ENCODE measurements at places on chromosomes 11 and 22. TPM values are rescaled to one million over a fixed set of nuclear protein-coding genes. Genes with fewer than 3 reads are reported as not detected.
A peak's percentile ranks its signal among the peaks of the same experiment; 100 is the strongest.

GRCh38 chr11:4704790-4705334 lies 278 bp downstream of the MMP26 start:
- DNase-seq = no peak

- DNase-seq = no peak
Observed at GRCh38 chr22:43488031-43488866, 76.4 kb downstream of the MPPED1 start.

DNA sequence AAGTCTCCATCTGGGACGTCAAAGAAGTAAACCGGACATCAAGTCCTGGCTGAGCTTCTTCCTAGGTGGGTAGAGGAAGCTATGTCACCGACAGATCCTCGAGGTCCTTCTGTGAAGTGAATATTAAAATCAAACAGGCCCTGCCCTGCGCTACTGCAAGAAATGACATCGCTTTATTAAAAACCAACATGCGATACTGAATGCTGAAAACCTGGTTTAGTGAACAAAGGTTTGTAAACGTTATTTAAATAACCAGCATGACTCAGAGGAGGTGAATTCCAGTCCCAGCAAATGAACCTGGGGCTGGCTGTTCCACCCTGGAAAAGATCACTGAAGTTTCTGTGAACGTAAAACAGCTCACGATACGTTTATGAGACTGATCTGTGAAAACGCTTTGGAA lies 645 bp downstream of the RTCB start:
- no peak for DNase-seq

- no peak for DNase-seq
Observed at GRCh38 chr11:43576320-43576802, 104.2 kb upstream of the HSD17B12 start.

DNA sequence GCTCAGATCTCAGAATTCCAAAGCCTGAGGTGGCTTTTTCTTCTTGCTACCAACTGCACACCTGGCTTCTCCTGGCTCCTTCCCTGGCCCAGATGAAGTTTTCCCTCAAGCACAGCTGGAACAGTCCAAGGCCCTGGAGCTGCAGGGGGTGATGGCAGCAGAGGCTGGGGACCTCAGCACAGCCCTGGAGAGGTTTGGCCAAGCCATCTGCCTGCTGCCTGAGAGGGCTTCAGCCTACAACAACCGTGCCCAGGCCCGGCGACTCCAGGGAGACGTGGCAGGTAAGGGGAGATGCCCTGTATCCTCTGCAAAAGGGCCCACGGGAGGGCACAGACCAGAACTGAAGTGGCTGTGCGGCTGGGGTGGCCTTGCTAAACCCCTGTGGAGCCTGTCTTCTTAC lies 1.2 kb downstream of the TTC36 start:
- no peak for DNase-seq

DNA sequence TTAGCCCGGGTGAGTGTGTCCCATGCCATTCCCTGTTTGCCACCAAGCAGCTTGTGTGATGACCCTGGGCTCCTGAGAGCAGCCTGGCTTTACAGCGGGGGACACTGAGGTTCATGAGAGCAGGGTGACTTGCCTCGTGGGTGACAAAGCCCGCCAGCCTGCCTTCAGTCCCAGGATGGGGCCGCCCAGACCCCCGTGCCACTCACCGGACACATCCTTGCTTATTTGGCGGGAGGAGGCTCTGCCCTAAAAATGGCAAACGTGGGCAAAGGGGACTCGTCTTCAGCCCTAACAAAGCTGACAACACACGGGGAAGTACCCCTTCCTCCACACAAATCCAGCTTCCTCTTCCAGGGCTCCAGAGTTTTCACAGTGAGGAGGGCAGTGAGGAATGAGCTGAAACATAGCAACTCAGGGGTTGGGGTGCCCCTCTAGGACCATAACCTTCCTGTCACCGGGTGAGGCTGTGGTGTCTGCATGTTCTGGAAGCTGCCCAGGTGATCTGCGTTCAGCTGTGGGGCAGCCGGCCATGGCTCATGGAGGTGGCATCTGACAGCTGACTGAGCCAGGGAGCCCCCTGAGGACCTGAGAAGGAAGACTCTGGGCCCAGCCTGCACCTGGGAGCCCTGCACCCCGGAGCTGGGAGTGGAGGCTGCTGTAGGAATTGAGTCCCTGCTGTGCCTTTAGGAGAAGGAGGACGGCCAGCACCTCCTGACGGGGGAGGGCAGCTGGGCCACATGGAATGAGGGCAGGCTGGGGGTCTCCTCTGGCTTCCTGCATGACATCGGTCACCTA lies 16.7 kb downstream of the RIBC2 start:
- DNase-seq = no peak

- no peak for DNase-seq
Observed at GRCh38 chr11:33027233-33027632, 11.6 kb downstream of the DEPDC7 start.

Gene RFPL2
- total RNA-seq = not detected

- no peak for DNase-seq
Observed at GRCh38 chr11:73072935-73073481, 69.1 kb downstream of the FCHSD2 start.

Gene GDPD4
- total RNA-seq = not detected

DNA sequence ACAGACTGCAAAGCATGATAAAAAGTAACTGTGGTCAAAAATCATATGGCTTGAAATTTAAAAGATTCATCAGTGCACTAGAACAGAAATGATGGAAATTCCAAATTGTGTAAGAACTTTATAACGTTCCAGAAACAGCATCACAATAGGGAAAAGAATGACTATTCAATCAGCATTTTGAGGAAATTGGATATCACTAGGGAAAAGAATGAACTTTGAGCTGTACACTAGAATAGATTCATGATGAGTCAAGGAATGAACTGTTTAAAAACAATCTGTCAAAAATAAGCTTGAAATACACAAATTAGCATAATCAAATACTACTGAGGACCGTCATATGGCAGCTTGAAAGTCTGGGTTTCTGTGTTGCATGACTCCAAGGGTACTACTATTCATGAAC lies 20.5 kb upstream of the HEPHL1 start:
- no peak for DNase-seq

GRCh38 chr11:71064183-71064582 lies 188.2 kb downstream of the SHANK2 start:
- DNase-seq = no peak

Gene CDC42BPG
- 0.39 TPM for total RNA-seq

- no peak for DNase-seq
Observed at GRCh38 chr11:69992943-69993694, 85.0 kb upstream of the ANO1 start.

- DNase-seq = peak; percentile 52
Observed at GRCh38 chr11:73950869-73951710, at the start of gene DNAJB13. DNAJB13 (plus strand) TSS chr11:73951026; CDS start chr11:73951070, 44 bp downstream.

Data from activated CD4-positive, alpha-beta T cell treated with anti-CD3 and anti-CD28 coated beads for 36 hours (primary cell).